ENCODE measurements at places on chromosomes 7 and 10. TPM values are rescaled to one million over a fixed set of nuclear protein-coding genes. Genes with fewer than 3 reads are reported as not detected.

GSDME gene
- 56.4 TPM for total RNA-seq

HOXA11 gene
- 12.4 TPM for total RNA-seq

ABCF2 gene
- 84.9 TPM for total RNA-seq

WNT16 gene
- 0.87 TPM for total RNA-seq

COBL gene
- total RNA-seq = under 0.01 TPM

ETV1 gene
- 17.2 TPM for total RNA-seq

PKD2L1 gene
- total RNA-seq = under 0.01 TPM

SLC18A3 gene
- not detected for total RNA-seq

EZH2 gene
- total RNA-seq = 27.8 TPM

H2BK1 gene
- not detected for total RNA-seq

CPED1 gene
- total RNA-seq = 117 TPM

ASB15 gene
- total RNA-seq = not detected

MMRN2 gene
- 14.9 TPM for total RNA-seq

RTKN2 gene
- total RNA-seq = 6.3 TPM

ANKRD7 gene
- total RNA-seq = 1.9 TPM

NKX2-3 gene
- total RNA-seq = not detected

SPOCK2 gene
- total RNA-seq = 0.11 TPM

PPP1R17 gene
- not detected for total RNA-seq

OR2F1 gene
- not detected for total RNA-seq

C7orf57 gene
- not detected for total RNA-seq

FOXI2 gene
- not detected for total RNA-seq

PNLIPRP2 gene
- not detected for total RNA-seq

TMEM176B gene
- not detected for total RNA-seq

UCMA gene
- total RNA-seq = not detected

BAZ1B gene
- total RNA-seq = 80.3 TPM

CCDC146 gene
- 0.87 TPM for total RNA-seq

HABP2 gene
- not detected for total RNA-seq

SOSTDC1 gene
- not detected for total RNA-seq

HOXA13 gene
- total RNA-seq = 14.9 TPM

ST8SIA6 gene
- not detected for total RNA-seq

ANKRD30A gene
- total RNA-seq = not detected

SPDYE2 gene
- not detected for total RNA-seq

SH2D4B gene
- not detected for total RNA-seq

PLEKHS1 gene
- total RNA-seq = not detected

NUDT5 gene
- 76.7 TPM for total RNA-seq

CRPPA gene
- total RNA-seq = 1.3 TPM

FGFR2 gene
- total RNA-seq = 0.44 TPM

LIPJ gene
- total RNA-seq = not detected

CALML5 gene
- total RNA-seq = not detected

DRGX gene
- not detected for total RNA-seq

C10orf143 gene
- 0.44 TPM for total RNA-seq

PRF1 gene
- not detected for total RNA-seq

PFKFB3 gene
- 22.6 TPM for total RNA-seq

GPER1 gene
- 3.0 TPM for total RNA-seq

CFAP46 gene
- 0.87 TPM for total RNA-seq

NIPSNAP2 gene
- total RNA-seq = 49.0 TPM

C10orf67 gene
- 0.11 TPM for total RNA-seq

MTG1 gene
- 38.5 TPM for total RNA-seq

CHST3 gene
- total RNA-seq = 27.9 TPM

UCN3 gene
- not detected for total RNA-seq

TMEM178B gene
- not detected for total RNA-seq

IL2RA gene
- total RNA-seq = not detected

CUZD1 gene
- total RNA-seq = 0.50 TPM
